Glutamatergic neuron (in vitro differentiated cells): ENCODE measurements at places on chromosomes 4 and X. TPM values are rescaled to one million over a fixed set of nuclear protein-coding genes. Genes with fewer than 3 reads are reported as not detected.

EDA2R gene
- 6.3 TPM for total RNA-seq

NEIL3 gene
- total RNA-seq, result 1.4 TPM

SPANXN3 gene
- not detected for total RNA-seq

P2RY4 gene
- 0.27 TPM for total RNA-seq

VEGFD gene
- total RNA-seq, result 0.20 TPM

RRH gene
- total RNA-seq, result 0.29 TPM

UPF3B gene
- total RNA-seq, result 10.9 TPM

CT45A2 gene
- total RNA-seq, result not detected

LRP2BP gene
- 1.1 TPM for total RNA-seq

CXCL11 gene
- total RNA-seq, result not detected

FATE1 gene
- not detected for total RNA-seq

ZCCHC18 gene
- total RNA-seq, result 12.1 TPM

FGF2 gene
- 2.9 TPM for total RNA-seq

WDR44 gene
- total RNA-seq, result 14.6 TPM

HSFX3 gene
- not detected for total RNA-seq

WDFY3 gene
- total RNA-seq, result 267 TPM

MGARP gene
- 0.69 TPM for total RNA-seq

RAB40A gene
- total RNA-seq, result 0.47 TPM

DGKK gene
- total RNA-seq, result not detected

JADE3 gene
- total RNA-seq, result 14.0 TPM

CCDC110 gene
- 1.3 TPM for total RNA-seq

DKC1 gene
- total RNA-seq, result 46.8 TPM

CYTL1 gene
- not detected for total RNA-seq

GAGE12H gene
- total RNA-seq, result not detected

USP17L11 gene
- 0.42 TPM for total RNA-seq

TMPRSS11D gene
- total RNA-seq, result not detected

TKTL1 gene
- not detected for total RNA-seq

SPANXD gene
- total RNA-seq, result not detected

FGG gene
- total RNA-seq, result not detected

RHOXF2 gene
- total RNA-seq, result not detected

SLC2A9 gene
- not detected for total RNA-seq

SOWAHD gene
- not detected for total RNA-seq

XAGE1A gene
- total RNA-seq, result not detected

HERC5 gene
- total RNA-seq, result 0.27 TPM

UGT2B17 gene
- not detected for total RNA-seq

TMEM131L gene
- 60.2 TPM for total RNA-seq

MAGEA11 gene
- not detected for total RNA-seq

NHS gene
- 9.1 TPM for total RNA-seq

LDOC1 gene
- total RNA-seq, result 39.1 TPM

SH3BGRL gene
- total RNA-seq, result 51.4 TPM

FAAH2 gene
- 1.8 TPM for total RNA-seq

ATP11C gene
- 47.2 TPM for total RNA-seq

ARHGAP36 gene
- total RNA-seq, result 0.27 TPM

CTAG1A gene
- not detected for total RNA-seq

AFF1 gene
- 42.5 TPM for total RNA-seq

TMEM144 gene
- not detected for total RNA-seq

DNAAF6 gene
- total RNA-seq, result not detected

GAGE2A gene
- total RNA-seq, result not detected

SNCA gene
- 15.2 TPM for total RNA-seq

GIMD1 gene
- not detected for total RNA-seq
